ENCODE measurements at places on chromosomes 5 and 9. TPM values are rescaled to one million over a fixed set of nuclear protein-coding genes. Genes with fewer than 3 reads are reported as not detected.

CDC25C gene
- 1.9 TPM for polyA plus RNA-seq

HRCT1 gene
- polyA plus RNA-seq: 6.1 TPM

TMEM267 gene
- 20.6 TPM for polyA plus RNA-seq

FAM153A gene
- polyA plus RNA-seq: 32.7 TPM

KIF4B gene
- polyA plus RNA-seq: 0.02 TPM

All from thymus (tissue), 14 donors.